Activated gamma-delta T cell treated with anti-CD3 and anti-CD28 coated beads, Interleukin-2, amount 50 U/mL, for 16 hours (primary cell): ENCODE measurements at places on chromosomes 11 and 22.

DNA sequence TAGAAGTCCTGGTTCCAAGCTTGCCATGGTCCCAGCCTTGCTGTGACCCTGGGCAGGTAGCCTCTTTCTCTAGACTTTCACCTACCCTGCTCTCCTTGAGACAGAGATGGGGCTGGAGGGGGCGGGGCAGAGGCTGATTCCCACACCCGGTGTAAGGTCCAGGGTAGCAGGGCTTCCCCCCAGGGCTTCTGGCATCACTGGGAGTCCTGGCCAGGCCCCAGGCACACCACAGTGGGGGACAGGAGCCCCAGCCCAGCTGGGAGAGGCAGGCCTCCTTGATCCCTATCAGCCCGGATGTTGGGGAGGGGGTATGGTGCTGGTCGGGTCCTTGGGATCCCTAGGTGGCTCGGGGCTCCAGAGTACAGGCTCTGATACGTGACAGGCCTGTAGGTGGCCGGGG, 1.7 kb upstream of the NUDT8 start:
- no peak for DNase-seq

- DNase-seq, result no peak
Observed at GRCh38 chr11:73262851-73263495, 9.2 kb upstream of the P2RY6 start.

GRCh38 chr11:74248469-74248868, 63.0 kb downstream of the P4HA3 start:
- no peak for DNase-seq

DNA sequence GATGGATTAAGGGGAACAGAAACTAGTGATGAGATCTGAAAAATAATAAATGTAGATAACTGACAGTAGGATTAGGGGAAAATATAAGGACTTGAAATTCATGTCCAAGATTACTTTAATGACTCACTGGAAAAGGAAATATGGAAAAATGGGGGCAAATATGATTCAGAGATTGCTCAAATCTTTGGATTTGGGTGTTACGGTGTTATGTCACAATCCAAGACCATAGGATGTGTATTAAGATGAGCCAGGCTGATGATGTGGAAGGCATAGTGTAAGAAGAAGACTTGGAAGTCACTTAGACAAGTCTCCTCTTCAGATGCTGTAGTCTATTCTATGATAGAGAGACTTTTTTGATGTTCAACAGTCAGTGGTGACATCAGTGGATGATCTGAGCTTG, 323.7 kb downstream of the LUZP2 start:
- no peak for DNase-seq

DNA sequence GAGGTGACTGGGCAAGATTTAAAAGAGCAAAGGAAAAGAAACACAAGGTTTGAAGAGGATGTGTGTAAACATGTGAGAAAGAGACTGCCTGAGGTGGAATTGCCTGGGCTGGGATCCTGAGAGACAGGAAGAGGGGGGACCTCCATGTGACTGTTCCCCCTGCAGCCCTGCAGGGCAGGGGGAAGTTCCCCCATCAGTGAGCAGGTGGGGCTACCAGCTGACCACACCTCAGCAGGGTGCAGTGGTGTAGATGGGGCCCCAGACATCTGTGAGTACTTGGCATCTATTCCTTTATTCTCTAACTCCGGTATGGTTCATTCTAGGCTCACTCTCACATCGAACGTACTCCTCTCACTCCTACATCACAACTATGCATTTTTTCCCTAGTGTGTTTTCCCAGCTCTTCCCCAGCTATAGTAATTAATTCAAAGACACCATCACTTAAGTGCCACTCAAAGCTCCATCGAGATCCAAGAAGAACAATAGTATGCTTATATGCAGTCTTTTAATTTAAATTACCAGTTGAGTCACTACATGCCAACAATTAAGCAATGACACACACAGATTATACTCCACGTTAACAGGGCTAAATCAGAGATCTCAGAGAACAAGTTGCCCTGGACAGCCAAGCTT, 42.7 kb downstream of the LGR4 start:
- DNase-seq, result no peak
